ENCODE measurements at places on chromosomes 5 and 9.

GRCh38 chr9:121582641-121583040 lies 68.8 kb upstream of the DAB2IP start:
- DNase-seq = no peak

GRCh38 chr5:76689321-76690036 lies 26.4 kb upstream of the F2R start:
- DNase-seq = peak; percentile 99

DNA sequence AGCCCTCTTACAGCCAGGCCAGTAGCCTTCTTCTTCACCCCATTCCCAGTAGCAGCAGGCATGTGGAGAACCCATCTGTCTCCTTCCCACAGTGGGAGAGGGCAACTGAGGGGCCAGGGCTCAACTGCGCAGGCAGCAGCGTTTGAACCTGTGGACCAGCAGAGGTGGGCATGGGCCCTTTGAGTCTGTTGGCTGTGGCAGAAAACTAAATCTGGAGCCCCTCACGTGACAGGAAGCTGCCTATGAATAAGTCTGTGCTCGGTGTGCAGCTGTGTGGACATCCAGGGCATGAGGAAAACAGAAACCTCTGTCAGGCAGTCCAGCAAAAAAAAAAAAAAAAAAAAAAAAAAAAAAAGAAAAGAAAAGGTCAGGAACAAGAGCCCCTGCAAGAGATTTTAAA lies 189.2 kb upstream of the NR3C1 start:
- no peak for DNase-seq

GRCh38 chr5:84273517-84273883 lies 111.2 kb downstream of the EDIL3 start:
- DNase-seq = no peak

- DNase-seq = no peak
These were observed 1.2 kb downstream of the JAK2 start for GRCh38 chr9:4986296-4986695.

GRCh38 chr9:137156567-137157375 lies 13.1 kb downstream of the LRRC26 start:
- peak; percentile 33 for DNase-seq

DNA sequence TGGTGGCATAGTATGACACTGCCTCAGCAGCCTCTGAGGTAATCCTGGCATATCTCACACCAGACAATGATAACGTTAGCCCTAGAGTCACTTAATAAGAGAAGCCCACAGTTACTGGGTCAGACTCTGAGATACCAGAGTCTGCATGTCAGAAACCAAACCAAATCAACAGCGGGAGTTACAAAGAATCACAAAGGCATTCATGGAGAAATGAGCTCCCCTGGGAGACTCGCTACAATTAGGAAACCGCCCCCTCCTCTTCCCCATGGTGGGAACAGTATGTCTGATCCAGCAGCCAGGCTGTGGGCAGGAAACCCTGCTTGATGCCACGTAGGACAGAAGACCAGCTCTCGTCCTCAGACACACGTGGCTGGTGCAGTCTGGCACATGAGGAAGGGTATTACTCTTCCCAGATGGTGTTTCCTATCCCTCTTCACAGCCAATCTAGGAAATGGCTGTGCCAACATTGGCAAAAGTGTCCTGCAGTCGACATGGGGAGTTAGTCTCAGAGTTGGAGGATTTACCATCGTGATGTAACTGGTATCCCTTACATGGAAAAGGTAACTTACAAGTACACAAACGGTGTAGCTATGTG lies 485.4 kb downstream of the ZNF608 start:
- DNase-seq = no peak

GRCh38 chr9:114098936-114099668 lies at the start of gene KIF12:
Gene KIF12 (minus strand): TSS chr9:114099292. CDS start chr9:114099276, 16 bp downstream.
- no peak for DNase-seq

- no peak for DNase-seq
These were observed 171.2 kb downstream of the TRPM3 start for GRCh38 chr9:70950270-70950669.

GRCh38 chr5:9707732-9708462 lies 77.7 kb upstream of the TAS2R1 start:
- no peak for DNase-seq

- no peak for DNase-seq
These were observed 3.9 kb downstream of the C9orf72 start for GRCh38 chr9:27569406-27569805.

- DNase-seq = no peak
These were observed 323.6 kb upstream of the PRR16 start for GRCh38 chr5:120140501-120140900.

DNA sequence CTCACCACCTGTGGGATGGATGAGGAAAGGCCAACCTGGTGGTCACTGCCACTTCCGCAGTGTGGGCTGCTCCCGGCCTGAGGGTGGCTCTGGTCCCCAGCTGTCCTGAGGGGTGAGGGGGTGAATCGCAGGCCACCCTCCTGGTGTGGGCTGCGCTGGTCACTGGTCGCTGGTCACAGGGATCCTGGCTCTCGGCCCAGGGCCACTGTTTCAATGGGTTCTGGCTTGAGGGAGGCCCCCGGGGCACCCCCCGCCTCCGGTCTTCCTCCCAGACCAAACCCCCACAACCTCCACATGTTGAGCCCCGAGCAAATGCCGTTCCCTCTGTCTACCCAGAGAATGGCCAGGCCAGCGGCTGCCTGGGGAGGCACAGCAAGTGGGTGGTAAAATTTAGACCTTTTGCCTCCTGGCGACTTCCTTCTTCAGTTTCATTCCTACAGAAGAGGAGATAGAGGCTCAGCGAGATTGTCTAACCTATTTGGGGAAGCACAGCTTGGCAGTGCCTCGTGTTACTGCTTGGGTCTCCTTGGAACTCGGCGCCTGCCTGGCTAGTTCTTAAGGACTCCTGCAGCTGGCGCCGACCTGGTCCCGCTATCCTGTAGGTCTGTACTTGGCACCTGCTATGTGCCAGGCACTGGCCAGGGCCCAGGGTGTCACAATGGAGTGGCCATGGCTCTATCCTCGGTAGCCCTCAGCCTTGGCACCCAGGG lies 48.2 kb downstream of the RXRA start:
- DNase-seq = no peak

DNA sequence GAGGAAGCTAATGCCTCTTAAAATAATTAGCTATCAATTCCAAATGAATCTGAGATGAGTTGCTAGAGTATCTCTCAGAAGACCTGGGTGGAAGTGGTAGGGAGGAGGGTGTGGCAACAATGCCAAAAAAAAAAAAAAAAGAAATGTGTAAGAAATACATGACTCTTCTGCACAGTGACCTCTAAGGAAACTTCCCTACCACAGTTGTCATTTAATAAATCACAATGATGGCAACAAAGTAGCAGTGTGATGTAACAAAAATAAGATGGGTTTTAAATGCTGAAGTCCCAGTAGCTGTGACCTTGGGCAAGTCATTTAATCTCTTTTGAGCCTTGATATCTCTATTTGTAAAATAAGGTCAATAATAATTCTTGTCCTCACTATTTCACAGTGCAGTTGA lies 7.2 kb downstream of the FOXD1 start:
- peak; percentile 65 for DNase-seq

- DNase-seq = peak; percentile 29
These were observed 213.7 kb downstream of the TMEM38B start for GRCh38 chr9:105908069-105908468.

GRCh38 chr5:126363658-126364057 lies 59.6 kb upstream of the GRAMD2B start:
- no peak for DNase-seq

- DNase-seq = peak; percentile 19
These were observed 5.7 kb upstream of the SEC16A start for GRCh38 chr9:136488247-136489214.

- DNase-seq = peak; percentile 61
These were observed 98.6 kb downstream of the FBXW11 start for GRCh38 chr5:171907725-171908343.

GRCh38 chr9:136045595-136046553 lies 49.2 kb downstream of the NACC2 start:
- DNase-seq = peak; percentile 51

- DNase-seq = no peak
These were observed 146.5 kb downstream of the C5orf15 start for GRCh38 chr5:133821889-133822288.

DNA sequence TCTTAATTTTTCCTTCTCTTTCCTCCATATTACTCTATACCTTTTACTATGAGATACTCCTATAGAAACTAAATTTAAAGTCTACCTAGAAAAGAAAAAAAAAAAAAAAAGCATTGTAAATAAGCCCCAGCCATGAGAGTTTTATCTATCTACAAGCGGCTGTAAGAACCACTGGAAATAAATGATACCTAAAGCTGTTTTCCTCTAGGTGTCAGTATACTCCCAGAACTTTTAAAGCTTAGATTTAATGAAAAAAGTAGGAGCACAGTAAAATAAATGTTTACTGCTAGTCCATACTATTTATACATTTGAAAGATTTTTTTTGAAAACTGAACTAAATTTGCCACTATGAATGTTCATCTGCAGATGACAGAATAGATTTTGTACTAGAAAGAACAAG lies 26.2 kb downstream of the TYRP1 start:
- DNase-seq = peak; percentile 55

- no peak for DNase-seq
These were observed 143.0 kb downstream of the CARTPT start for GRCh38 chr5:71862087-71862486.

Data from fibroblast of skin of right biceps (primary cell).